ENCODE measurements at places on chromosomes 5 and 9.

DNA sequence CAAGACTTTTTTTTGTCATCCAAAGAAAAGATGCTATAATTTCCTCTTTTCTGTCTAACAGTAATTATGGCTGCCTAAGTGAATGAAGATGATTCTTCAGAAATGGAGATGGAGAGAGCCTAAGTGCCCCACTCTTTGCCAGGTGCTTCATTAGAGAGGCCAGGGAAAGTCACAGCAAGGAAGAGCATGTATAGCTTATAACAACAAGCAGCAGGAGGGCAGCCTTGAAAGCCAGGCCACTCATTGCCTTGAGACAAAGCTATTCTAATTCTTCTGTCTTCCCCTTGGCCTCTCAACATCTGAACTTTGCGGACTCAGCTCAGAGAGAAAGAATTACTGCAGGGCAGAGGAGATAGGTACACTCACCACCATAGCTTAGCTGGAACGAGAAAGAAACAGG is 112.0 kb upstream of the ZNF366 start:
- no peak for DNase-seq

DNA sequence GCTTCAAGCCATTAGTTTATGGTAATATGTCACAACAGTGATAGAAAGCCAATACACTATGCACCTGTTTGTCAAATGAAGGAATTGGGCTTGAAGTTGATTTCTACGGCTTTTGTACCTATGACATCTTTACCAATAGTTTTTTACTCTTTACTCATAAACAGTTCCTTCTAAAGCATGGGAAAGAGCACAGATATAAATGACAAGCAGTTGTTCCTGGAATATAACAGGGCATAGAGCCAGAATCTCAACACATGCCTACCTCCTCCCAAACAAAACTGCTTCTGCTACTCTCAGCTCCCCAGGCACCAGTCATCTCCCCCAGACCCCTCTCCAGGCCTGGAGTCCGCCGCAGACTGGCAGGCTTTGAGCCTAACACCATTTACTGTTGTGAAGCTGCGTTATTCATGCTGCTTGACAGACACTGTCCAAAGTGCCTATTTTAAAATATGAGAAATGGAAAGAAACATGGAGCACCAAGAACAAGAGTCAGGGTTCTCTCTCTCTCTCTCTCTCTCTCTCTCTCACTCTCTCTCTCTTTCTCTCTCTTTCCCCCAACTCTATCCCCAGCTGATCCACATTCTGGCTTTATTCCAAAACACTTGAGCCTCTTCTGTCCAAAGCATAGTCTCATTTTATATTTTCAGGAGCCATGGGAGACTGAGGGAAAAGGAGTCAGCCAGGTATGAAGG is 111.6 kb downstream of the ADRB2 start:
- DNase-seq, result no peak

GRCh38 chr9:114969269-114969668 is 38.9 kb upstream of the TNFSF8 start:
- no peak for DNase-seq

DNA sequence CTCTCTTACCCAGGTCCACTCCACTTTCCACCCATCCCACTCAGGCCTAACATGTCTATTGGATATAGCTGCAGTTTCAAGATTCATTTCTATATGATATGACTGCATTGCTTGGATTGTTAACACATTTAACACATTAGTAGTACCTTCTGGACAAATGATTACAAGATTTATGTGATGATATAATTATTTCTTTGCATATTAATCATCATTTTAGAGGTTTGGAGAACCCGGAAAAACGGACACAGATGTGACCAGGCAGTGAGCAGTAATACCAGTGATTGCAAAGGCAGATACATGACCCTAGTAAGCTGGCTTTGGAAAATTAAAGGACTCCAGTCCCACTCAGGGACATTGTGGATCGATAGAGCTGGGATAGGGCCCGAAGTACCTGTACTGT is 103.8 kb downstream of the PRR16 start:
- DNase-seq, result no peak

DNA sequence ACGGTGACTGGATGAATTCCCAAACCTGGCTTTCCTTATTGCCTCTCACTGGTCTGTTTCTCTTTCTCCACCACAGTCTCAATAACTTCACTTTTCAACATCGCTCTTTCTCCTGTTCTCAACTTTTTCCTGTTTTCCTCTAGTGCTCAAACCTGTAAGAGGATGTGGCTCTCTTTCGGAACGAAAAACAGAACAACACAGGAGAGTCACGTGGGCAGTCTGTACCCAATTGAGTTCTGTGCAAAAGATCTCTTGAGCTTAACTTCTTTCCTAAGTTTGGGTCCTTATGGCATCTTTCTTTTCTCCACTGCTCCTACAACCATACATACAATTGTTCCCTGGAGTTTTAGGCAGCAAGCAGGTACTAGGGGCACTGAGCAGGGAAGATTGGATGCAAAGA is 8.9 kb downstream of the HAVCR1 start:
- no peak for DNase-seq

Data from Karpas-422 (cell line).